WTC11 (cell line): ENCODE measurements at places on chromosomes 13 and 19.

GRCh38 chr19:44176590-44176989, 11.7 kb downstream of the ZNF226 start:
- DNase-seq = no peak

DNA sequence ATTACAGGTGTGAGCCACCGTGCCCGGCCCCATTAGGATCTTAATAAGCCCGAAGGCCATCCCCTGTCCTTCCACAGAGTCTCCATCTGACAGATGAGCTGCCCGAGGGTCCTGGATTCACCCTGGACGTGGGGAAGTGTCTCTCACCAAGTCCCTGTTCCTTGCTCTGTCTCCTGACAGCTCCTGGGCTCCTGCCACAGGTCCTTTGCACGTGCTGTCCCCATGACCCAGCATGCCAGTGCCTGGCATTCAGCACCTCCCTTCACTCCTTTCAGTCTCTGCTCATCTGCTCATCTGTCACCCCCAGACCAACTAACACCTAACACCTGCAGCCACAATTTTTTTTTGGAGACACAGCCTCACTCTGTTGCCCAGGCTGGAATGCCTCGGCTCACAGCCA, 14.5 kb downstream of the CERS1 start:
- DNase-seq = no peak

DNA sequence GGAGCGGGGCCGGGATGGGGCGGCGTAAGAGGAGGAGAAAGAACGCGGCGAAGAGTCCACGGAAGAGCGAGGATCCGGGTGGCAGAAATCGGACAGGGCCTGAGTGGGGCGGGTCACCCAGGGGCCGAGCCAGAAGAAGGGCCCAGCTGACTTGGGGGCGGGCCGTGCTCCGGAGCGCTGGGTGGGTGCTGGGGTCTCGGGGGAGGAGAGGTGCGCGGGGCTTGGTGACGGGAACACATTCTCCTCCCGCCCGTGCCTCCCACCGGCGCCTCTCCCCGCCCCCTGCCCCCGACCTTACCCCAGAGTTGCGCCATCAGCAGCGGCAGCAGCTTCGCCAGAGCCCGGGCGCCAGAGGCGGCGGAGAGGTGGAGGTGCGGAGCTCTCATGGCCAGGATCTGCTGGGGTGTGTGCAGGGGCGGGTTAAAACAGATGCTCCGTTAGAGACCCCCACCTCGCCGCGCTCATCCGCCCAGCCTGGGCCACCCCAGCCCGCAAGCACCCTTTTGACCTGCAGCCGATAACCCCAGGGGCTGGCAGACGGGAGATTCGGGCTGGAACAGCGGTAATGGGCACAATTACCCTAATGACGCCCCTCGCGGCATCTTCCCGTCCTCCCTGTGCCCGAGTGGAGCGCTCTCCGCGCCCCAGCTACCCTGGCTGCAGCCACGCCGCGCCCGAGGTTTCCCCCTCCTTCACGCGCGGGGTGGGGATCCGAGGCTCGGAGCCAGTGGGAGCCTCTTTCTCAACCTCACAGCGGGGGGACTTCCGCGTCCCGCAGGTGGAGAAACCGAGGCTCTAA, 565 bp downstream of the KLK10 start:
- peak; percentile 55 for DNase-seq

DNA sequence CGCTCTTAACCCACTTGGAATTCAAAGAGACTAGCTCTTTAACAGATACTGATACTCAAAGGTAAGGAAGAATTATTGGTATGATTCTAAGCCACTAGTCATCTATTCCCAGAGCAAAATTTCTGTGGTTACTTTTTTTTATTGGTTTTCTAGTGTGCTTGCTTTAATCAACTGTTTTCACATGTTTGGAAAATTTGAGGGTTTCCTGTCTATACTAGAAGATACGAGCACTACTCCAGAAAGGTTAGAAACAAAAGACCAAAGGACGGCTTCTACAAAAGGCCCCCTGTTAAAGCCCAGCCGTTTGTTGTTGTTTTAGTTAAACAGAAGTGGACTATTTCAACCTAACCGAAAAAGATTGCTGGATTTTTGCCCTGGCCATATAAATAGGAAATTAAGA, 18.5 kb upstream of the LPAR6 start:
- no peak for DNase-seq

DNA sequence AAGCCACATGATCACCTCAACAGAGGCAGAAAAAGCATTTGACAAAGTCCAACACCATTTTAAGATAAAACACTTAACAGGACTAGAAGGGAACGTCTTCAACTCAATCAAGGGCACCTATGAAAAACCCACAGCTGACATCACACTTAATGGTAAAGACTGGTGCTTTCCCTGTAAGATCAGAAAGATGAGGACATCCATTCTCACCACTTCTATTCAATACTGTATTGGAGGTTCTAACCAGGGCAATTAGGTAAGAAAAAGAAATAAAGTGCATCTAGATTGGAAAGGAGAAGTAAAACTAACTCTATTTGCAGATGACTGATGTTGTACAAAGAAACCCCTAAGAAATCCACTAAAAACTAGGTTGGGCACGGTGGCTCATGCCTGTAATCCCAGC, 11.2 kb upstream of the AKAP8 start:
- no peak for DNase-seq

DNA sequence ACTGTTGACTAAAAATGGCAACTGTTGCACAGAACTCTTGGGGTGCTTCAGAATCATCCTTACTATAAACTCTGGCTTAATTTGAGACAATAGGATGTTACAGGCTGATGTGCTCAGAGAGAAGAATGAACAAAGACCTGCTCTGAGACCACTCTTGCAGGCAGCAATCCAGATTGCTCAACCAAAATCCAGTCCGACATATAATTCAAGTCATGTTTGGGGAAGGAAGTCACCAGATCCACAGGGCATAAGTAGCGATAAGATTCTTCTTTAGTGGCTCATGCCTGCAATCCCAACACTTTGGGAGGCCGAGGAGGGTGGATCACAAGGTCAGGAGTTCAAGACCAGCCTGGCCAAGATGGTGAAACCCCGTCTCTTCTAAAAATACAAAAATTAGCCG, 20.6 kb downstream of the MTMR6 start:
- no peak for DNase-seq

- no peak for DNase-seq
These were observed 13.4 kb upstream of the ZNF358 start for GRCh38 chr19:7502552-7502951.

GRCh38 chr13:88472316-88472715, 801.1 kb downstream of the SLITRK5 start:
- no peak for DNase-seq

DNA sequence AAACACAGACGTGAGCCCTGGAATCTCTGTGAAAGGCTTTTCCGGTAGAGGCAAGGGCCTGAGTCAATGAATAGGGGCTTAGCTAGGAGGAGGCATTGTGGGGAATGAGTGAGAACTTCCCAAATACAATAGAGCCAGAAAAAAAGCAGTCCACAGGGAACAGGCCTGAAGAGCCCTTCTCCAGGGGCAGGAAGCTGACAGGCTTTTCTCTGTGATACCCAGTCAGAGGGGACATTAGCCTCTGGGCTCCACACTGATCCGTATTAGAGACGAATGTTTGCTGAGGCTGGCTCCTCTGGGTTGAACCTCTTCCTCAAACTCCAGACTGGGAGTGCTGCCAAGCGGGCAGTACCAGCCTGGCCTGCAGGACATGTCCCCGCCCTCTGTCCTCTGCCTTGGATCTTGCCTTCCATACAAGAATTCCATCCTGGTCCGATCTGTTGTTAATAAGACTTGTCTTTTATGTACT, 2.3 kb downstream of the DHRS12 start:
- no peak for DNase-seq

DNA sequence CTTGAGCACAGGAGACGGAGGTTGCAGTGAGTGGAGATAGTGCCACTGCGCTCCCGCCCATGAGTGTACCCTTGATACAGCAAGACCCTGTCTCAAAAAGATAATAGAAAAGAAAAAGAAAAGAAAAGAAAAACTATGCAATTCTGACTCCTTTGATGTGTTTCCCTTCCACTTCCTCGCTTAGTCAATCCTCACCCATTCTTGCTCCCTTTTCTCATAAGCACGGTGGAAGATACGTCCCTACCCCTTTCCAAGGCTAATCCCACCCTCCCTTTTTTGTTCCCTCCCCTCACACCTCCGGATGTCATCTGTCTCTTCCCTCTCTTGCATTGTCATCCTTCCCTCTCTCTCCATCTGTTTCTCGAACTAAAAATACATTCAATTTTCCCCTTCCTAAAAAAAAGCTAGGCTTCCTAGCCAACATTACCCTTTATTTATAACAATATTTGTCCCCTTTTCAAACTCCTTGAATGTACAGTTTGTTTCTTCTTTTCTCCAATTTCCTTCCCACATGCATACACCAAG, 40.5 kb upstream of the ITM2B start:
- DNase-seq = no peak

DNA sequence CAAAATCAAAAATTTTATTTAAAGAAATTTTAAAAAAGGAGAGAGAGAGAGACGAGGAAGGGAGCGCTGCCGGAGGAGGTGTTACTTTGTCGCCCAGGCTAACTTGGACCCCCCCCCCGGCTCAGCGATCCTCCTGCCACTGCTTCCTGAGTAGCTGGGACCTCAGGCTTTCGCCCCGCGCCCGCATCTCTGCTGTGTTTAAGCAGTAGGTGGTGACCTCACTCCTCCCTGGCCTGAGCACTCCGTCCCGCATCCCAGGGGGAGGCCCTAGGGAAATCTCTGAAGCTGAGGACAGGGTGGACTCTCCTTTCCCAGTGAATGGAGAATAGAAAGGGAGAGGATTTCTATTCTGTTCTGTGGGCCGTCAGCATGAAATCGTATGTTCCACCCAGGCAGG, 485 bp upstream of the ZNF845 start:
- peak; percentile 65 for DNase-seq

DNA sequence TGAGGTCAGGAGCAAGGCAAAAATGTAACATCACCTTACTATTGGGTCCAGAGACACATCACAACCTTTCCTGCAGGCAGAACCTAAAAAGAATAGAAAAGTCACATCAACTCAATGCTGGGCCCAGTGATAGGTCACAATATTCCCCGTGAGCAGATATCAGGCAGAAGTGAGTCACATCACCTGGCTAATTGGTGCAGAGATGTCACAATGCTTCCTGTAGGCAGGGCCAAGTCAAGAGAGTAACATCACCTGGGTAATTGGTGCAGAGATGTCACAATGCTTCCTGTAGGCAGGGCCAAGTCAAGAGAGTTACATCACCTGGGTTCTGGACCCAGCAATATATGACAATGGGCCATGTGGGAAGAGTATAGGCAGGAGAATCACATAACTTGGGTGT, 63.4 kb downstream of the ZNF726 start:
- DNase-seq = no peak

DNA sequence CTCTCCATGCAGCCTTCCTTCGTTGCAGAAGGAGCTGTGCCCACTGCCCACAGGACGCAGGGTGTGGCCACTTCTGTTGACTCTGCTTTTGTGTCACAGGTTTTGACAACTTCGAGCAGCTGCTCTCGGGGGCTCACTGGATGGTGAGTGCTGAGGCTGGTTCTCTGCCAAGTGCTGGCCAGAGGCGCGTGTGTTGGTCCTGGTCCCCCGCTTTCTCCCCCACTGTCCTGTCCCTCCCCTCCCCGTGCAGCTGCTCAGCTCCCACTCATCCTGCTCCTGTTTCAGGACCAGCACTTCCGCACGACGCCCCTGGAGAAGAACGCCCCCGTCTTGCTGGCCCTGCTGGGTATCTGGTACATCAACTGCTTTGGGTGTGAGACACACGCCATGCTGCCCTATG, 10.6 kb upstream of the PDCD2L start:
- DNase-seq = no peak

DNA sequence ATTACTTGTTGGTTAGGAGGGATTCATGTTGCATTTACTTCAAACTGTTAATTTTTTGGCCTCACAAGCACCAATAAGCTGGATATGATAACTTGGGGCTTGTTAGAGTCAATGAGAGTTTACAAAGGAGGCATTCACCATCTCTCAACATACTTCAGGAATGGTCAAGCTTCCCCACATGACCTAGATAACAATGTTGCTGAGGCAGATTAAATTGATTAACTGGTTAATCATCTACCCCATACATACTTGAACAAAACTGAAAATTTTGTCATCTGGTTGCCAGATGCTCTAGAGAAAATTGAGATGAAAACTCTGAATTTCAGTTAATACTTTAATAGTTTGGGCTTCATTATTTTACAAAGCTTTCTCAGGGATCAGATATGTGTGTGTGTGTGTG, 43.0 kb upstream of the UBL3 start:
- DNase-seq = no peak

- DNase-seq = no peak
These were observed 229.7 kb downstream of the KCNRG start for GRCh38 chr13:50244713-50245574.

- no peak for DNase-seq
These were observed 151.9 kb downstream of the MYO16 start for GRCh38 chr13:108781312-108781711.
